ENCODE measurements at places on chromosomes 2 and 18.

- DNase-seq: no peak
Measured at GRCh38 chr18:63834471-63835113, 52.9 kb upstream of the SERPINB2 start.

GRCh38 chr2:115684345-115684744 lies 1241.9 kb downstream of the DPP10 start:
- DNase-seq: no peak

DNA sequence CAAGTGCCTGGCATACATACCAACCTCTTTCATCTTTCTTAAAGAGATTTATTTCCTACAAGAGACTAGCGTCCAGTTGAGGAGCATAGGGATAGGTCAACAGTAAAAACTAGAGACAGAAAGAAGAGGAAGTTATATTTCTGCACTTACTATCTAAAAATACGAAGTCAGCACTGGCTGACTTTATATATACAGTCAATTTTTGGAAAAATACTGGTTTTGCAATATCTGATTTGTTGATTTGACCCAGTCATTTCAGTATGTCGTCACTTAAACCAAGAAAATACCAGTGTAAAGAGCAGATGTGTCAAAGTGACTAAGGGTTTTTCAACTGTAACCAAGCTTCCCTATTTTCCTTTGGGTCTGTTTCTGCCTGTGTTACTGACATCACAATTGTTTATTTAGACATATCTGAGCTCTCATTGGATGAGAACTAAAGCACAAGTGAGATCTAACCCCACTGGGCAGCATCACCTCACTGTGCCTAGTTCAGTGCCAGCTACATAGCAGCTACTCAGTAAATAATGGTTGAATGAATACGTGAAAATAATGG lies 23.0 kb downstream of the CYTIP start:
- DNase-seq: no peak

GRCh38 chr2:121038891-121039616 lies 245.9 kb downstream of the TFCP2L1 start:
- DNase-seq: no peak

- no peak for DNase-seq
Measured at GRCh38 chr2:130790312-130790711, 35.0 kb downstream of the AMER3 start.

GRCh38 chr18:50649821-50650220 lies 89.9 kb downstream of the MAPK4 start:
- DNase-seq: peak; percentile 95

DNA sequence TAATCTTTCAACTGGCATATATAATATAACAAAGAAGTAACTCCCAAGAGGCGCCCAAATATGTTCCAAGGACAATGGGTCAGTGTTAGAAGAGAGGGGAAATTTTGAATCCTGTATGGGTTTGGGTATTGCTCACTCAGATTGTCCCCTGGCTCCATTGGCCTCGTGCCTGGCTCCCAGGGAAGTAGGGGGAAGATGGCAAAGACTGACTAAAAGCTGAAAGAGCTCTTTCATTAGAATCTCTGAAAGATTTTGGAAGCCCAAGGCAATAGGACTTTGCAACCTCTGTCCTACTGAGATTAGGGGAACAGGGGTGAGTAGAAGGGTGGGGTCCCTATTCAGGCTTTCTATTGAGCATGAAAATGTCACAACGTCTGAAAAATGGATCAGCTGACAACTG lies 1272.8 kb upstream of the ZEB2 start:
- no peak for DNase-seq

DNA sequence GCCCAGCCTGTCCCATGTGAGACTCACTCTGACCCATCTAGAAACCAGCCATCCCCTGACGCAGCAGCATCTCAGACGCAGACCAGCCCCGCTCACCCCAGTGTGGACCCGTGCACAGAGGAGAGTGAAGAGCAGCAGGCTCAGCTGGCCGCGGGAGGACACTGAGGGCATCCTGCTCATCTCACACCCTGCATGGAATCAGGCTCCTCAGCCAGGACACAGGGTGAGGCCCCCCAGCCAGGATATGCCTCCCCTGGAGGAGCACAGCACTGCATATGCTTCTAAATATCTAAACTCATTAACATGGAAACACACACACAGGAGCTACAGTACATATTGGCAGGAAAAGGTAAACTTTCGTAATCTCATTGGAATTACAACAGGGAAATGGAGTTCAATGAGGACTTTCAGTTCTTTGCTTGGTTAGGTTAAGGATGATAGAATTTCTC lies 34.4 kb downstream of the NEMP2 start:
- no peak for DNase-seq

DNA sequence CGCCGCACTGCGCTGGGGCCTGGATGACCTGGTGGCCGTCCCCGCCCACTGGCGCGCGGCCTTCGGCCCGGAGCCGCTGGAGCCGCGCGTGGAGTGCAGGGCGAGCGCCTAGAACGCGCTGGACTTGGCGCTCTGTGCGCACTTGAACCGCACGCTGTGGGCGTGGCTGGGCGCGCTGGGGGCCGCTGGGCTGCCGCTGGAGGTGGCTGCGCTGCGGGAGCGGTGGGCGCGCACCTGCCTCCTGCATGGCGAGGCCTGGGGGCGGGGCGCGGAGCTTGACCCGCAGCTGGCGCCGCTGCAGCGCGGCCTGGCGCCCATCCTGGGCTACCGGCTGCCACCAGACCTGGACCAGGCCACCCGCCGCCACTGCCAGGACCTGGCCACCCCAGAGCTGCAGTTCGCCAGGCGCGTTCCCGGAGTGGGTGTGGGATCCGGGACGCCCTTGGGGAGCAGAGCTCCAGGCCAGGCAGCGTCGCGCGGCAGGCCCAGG lies 9.9 kb downstream of the AQP12B start:
- DNase-seq: no peak

DNA sequence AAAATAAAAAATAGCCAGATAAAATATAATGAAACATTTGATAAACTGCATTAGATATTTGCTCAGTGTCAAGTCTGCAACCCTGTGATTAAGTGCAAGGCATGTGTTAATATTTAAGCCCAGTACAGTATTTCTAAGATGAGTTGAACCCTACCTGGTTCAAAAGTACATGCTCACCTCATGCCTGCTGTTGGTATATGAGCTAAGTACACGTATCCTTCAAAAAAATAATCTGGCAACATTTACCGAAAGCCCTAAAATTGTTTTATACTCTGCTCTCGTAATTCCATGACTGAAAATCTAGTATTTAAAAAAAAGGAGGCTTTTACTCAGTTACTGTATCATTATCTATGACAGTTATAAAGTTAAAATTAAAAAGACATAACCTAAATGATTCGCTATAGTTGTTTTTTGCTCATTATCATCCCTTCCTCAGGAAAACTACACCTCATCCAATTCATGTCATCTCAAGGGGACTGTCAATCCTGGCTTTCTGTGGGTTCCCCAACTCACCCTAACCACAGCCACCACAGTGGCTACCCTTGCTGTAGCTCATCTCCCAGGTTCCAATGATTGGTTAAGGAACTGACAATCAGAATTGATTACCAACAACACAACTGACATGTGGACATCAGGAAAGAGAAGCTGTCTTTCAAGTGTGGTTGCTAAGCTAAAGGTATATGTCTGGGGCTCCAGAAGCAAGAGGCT lies 10.6 kb downstream of the TLK1 start:
- no peak for DNase-seq

DNA sequence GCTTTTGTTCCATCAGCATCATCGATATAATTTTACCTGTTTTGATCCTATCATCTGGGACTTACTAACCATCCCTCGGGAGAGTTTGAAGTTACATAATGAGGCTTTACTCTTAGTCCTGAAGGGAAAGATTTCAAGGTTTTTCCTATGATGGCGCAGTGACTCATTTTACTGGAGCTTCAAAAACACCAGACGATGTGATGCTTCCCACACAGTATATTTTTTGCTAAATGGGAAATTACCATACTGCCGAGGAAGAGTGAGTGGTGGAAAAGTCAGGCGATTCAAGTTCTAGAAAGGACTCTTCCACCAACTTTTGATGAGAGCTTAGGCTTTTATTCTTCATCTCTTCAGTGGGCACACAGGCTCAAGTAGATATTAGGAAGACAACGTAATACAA lies 44.6 kb upstream of the GCG start:
- DNase-seq: no peak

DNA sequence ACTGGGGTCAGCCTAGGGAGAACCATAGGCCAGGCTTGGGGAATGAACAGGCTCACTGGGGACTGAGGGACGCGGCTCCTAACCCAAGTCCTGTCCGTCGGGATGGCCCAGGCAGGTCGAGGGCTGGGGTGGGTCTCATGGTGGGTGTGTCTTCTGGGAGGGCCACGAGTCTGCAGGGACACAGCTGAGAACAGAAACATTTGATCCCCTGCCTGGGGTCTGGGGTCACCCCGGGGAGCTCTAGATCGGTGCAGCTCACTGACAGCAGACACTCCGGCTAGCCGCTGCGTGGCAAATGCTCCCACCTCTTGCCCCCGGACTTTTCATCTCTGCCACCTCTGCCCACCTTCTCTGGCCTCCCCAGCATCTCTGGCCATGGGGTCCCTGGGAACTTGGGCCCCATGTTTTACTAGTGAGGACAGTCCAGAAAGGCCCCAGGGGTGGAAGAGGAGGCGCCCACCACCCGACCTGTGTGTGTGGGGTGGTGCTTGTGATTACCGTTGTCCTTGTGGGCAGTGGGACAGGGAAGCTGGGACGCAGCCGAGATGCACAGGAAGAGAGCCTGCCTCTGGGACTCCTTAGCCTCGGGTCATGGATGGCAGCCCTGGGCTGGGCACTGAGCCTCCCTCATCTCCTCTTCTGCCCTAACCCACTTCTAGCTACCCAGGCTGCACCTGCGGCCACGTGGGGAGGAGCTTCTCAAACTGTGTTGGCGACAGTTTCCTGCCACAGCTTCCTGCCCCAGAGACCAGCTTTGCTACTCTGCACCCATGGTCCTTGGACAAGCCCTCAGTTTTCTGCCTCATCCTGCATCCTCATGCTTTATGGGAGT lies 4.9 kb downstream of the ZAP70 start:
- DNase-seq: peak; percentile 55

- DNase-seq: peak; percentile 59
Measured at GRCh38 chr2:1940679-1941078, 196.4 kb upstream of the PXDN start.

GRCh38 chr18:80161781-80162417 lies 52.8 kb downstream of the ADNP2 start:
- no peak for DNase-seq

GRCh38 chr2:27212626-27213471 lies 781 bp upstream of the SLC5A6 start:
- peak; percentile 35 for DNase-seq

DNA sequence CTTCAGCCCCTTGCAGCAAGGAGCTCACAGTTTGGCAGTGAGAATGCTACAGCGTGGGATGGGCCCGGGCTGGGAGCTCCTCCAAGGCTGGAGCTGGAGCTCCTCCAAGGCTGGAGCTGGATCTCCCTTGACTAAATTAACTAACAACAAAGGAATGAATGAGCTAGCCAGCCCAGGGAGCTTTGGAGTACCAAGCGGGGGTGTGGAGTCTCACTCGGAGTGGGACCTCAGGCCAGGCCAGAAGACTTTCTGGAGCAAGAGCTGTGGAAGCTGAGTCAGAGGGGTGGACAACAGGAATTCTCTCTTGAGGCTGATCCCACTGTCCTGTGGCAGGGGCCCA lies 244.7 kb upstream of the HS6ST1 start:
- DNase-seq: peak; percentile 86

DNA sequence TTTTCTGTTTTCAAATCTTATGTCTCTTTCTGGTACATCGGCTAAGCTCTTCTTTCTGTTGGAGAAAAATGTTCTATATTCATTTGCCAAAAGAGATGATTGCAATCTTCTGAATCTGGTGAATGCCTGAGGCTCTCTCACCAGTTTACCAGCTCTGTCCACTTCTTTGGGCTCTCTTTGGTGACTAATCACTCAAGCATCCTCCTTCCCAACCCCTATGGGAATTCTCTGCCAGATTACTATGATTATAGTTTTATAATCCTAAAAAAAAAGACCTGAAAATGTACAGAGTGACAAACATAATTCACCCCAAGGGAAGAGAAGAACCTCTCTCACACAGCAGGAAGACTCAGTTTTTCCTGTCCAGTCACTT lies 187.3 kb downstream of the CAMKMT start:
- no peak for DNase-seq

DNA sequence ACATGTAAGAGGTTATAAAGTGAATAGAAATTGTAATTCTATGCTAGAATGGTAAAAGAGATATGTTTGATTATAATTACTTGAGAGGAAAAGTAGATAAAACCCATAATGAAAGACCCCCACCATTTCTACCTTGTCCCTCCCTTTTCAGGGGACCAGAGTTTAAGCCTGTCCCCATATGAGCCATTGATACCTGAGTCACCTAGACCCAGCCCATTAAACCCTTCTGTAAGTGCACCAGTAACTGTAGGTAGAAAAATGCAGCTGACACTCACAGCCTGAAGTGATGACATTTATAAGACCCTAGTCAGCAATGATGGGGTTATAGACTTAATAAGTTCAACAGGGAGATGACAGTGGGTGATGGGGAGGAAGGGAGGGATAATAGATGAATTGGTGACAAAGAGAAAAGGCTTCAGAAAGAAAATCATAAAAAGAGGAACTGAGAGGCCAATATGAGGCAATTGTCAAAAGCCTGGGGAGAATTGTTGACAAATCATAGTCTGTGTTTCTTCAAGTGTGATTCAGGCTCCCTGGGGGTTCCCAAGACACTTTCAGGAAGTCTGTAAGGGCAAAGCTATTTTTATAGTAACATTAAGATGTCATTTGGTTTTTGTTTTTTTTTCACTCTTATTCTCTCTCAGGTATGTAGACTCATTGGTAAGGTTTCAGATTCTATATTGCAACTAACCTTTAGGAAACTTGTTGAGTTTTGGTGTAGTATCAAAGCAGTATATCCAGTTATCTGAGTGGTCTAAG lies 544.2 kb downstream of the SATB2 start:
- no peak for DNase-seq

DNA sequence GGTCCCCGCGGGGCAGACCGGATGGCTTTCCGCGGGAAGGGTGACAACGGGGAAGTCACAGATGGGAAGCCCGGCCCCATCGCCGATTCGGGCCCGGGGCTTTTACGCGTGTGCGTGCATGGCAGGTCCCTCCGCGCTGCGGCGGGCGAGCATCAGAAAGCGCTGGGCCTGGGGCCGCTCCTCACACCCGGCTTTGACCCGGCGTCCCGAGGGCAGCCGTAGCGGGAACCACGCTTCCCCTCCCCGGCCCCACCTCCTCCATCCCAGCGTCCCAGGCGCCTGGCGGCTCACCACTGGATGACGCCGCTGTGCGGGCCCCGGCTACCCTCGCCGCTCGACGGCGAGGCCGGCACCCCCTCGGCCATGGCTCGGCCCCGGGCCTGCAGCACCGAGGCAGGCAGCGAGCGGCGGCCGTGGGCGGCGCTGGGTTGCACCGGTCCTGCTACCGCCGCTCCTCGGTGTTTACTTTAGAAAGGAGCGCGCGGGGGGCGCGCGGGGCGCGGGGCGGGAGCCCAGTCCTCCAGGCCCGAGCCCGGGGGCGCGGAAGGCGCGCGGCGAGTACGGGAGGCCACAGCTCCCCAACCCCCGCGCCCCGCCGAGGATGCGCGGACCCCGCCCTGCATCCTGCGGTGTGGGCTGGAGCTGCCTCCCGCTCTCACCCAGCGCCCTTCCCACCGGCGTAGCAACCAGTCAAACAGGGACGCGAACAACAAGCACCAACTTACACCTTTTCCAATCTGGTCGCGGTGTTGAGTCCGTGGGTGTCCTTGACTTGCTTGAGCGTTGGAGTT lies 806 bp downstream of the RFX8 start:
- peak; percentile 75 for DNase-seq

GRCh38 chr2:226991663-226992062 lies 155.8 kb downstream of the RHBDD1 start:
- DNase-seq: no peak

Data from sigmoid colon (tissue), 7 donors.